NCI-H1092 (cell line): ENCODE measurements at places on chromosomes 11 and 22.

DNA sequence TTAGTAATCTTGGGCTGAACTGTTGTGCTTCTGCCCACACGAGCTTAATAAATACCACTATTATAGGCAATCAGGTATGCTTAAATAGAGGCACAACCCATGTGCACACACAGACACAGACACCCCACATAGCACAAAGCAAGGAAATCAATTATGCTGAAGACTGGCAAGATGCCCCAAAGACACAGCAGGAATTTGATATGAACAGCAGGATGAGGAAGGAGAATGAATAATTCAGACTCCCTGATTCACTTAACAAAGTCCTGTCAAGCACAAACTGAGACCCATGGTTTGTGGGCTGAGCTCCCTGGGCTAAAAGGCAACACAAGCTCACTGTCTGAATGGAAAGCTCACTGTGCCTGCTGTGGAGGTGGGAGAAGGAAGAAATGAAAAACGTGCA is 42.5 kb downstream of the RBFOX2 start:
- DNase-seq: no peak

GRCh38 chr22:39777716-39778454 is 115.7 kb downstream of the ENTHD1 start:
- no peak for DNase-seq

- DNase-seq: peak; percentile 84
Observed at GRCh38 chr11:11577932-11578911, 43.6 kb downstream of the GALNT18 start.

GRCh38 chr22:41286639-41287091 is 678 bp upstream of the RANGAP1 start:
- no peak for DNase-seq

GRCh38 chr22:47250995-47251765 is 488.7 kb downstream of the TBC1D22A start:
- no peak for DNase-seq

DNA sequence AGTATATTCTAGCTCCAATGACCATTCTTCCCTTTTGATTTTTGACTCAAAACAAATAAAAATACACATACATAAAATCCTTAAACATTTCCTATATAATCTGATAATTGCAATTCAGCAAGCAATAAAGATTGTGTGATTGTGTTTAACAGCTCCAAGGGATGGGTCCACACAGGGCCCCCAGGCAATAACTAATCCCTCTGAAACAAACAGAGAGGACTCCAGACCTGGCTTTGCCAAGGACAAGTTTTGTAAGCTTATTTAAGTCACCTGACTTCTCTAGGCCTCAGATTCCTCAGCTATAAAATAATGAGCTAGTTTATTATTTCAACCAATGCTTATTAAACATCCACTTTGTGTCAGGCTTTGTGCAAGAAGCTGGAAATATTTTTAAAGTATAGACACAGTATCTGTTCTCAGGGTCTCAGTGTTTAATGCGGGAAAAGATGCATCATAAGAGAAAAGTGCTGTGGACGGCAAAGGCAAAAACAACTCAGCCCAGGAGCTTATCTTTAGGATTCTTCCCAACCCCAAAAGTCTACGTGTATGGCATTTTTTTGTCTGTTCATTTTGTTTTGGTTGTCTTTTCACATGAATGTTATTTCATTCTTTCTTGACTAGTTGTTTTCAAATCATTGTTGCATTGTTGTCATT is 20.1 kb downstream of the FZD4 start:
- no peak for DNase-seq

GRCh38 chr11:62804310-62805075 is 747 bp downstream of the NXF1 start:
- no peak for DNase-seq

GRCh38 chr11:75281469-75282095 is 41.0 kb downstream of the TPBGL start:
- no peak for DNase-seq

DNA sequence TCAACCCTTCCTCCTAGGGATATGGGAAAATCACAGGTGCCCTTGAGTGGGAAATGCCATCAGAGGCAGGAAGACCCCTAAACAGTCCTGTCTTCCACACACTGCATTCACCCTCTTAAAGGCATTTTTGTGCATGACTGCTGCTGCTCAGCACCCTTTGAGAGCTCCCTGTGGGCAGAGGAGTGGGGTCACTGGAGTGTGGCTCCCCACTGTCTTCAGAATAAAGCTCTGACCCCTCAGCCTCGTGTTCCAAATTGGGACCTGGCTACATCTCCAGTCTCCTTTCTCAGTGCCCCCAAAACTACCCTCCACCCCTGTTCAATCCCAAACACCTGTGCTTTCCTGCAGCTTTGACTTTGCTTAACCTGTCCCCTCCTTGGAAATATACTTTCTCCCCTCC is 46.6 kb downstream of the CHRDL2 start:
- DNase-seq: no peak

DNA sequence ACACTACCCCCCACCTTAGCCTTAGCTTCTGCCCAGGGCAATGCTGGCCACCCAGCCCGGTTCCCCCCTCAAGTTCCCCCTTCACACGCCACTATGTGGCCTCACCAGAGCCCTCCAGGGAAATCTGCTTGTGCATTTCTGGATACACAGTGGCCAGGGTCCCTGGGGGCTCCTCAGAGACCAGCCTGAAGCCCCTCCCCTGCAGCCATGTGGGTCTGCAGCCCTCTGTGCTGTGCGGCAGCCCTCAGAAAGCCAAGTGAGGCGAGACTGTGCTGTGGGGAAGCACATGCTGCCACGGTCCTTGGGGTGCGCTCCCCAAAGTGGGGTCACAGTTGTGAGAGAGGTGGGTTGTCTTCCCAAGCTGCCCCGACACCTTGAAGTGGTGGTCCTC is 2.1 kb upstream of the PLXNB2 start:
- no peak for DNase-seq

DNA sequence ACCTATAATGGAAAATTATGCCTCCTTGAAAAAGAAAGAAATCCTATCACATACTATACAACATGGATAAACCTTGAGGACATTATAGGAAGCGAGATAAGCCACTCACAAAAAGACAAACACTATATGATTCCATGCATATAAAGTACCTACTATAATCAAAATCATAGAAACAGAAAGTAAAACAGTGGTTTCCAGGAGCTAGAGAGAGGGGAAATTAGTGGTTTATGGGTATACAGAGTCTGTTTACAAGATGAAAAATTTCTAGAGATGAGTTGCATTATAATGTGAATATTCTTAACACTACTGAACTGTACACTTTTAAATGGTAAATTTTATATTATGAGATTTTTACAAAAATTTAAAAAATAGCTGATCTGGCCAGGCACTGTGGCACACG is 40.5 kb upstream of the ARHGAP42 start:
- no peak for DNase-seq

- no peak for DNase-seq
Observed at GRCh38 chr11:103541186-103541795, 432.1 kb downstream of the DYNC2H1 start.

DNA sequence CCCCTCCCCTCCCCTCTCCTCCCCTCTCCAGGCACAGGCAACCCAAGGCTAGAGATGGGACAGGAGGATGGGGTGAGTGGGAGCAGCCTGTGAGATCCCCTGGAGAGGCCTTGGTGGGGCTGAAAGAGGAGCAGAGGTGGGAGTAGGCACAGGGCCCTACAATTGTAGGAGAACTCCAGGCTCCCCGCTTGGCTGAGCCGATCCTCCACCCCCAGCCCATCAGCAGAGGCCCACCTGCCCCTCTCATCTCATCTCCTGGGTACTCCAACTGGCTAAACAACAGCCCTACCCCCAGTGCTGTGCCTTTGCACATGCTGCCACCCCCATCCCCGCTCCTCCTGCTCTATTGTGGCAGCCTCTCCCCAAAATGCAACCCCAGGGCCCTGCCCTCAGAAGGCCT is 52.0 kb upstream of the A4GALT start:
- DNase-seq: no peak

DNA sequence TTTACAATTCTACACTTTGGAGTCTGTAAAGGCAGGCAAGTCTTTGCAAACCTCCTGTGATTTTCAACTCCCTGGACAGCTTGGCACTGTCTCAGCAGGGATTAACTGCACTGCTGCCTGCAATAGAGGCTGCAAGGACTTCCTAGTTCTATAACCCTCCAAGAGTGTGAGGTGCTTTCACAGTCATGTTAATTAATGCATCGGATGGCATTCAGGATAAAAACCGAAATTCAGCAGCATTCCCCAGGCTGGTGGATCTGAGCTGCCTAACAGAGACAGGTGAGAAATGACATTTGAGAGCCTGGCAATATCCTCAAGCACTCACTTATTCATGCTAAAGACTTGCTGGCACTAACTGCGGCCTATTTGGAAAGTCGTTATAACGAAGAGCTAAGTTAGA is 85.0 kb downstream of the LARGE1 start:
- no peak for DNase-seq

DNA sequence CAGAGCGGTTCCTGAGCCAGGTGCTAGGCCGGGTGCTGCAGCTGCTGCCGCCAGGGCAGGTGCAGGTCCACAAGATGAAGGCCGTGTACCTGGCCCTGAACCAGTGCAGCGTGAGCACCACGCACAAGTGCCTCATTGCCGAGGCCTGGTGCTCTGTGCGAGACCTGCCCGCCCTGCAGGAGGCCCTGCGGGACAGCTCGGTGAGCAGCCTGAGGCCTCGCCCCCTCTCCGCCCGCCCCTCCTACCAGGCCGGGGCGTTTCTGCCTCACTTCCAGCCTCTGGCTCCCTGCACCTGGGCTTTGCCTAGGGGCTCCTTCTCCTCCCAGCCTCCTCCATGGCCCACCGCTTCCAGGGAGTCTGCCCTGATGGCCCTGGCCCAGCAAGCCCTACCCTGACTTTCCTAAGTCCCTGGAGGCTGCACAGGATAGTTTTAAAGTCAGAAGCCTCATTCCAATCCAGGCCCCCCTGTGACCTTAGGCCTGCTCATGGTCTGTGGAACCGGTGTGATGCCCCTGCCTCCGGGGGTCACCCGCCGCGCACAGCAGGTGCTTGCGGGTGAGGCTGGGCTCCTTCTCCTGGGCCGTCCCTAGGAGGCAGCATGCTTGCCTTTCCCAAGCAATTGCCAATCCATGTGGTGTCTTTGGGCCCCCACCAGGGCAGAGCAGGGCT is 5.5 kb downstream of the TCIRG1 start:
- DNase-seq: peak; percentile 47

- DNase-seq: no peak
Observed at GRCh38 chr11:113985906-113986305, 11.0 kb downstream of the HTR3A start.

GRCh38 chr11:25927411-25927953 is 404.4 kb upstream of the ANO3 start:
- DNase-seq: no peak

DNA sequence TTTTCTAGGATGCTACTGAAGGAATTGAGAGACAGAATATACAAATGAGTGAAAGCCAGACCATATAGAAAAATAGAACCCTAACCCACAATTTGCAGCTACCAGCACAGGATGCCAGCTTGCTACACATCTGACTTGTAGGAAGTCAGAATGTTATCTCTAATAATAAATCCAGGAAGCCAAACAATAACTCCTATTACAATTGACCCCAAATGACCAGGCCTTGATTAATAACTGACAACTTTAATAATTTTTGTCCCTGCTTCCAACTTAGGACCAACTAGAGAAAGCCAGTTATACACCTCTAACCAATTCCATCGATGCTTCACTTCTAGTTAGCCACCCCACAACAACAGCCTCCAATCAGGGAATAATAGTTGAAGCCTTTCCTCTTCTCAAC is 193.4 kb downstream of the CASP12 start:
- no peak for DNase-seq

DNA sequence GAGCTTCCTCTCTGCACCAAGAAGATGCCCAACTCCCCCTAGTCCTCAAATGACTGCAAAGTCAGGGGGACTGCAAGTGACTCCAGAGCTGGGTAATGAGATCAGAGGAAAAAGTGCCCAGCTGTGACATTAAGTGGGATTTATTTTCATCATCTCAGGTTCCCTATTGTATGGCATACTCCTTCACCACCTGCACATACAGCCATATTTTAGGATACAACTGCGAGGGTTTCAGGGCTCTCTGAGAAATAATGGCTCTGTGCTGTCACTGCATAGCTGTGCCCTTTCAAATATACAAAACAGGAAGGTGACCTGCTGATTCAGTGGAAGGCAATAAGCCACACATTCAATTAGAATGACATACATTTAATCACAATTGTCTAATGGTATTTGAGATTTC is 45.6 kb upstream of the PLET1 start:
- peak; percentile 12 for DNase-seq

DNA sequence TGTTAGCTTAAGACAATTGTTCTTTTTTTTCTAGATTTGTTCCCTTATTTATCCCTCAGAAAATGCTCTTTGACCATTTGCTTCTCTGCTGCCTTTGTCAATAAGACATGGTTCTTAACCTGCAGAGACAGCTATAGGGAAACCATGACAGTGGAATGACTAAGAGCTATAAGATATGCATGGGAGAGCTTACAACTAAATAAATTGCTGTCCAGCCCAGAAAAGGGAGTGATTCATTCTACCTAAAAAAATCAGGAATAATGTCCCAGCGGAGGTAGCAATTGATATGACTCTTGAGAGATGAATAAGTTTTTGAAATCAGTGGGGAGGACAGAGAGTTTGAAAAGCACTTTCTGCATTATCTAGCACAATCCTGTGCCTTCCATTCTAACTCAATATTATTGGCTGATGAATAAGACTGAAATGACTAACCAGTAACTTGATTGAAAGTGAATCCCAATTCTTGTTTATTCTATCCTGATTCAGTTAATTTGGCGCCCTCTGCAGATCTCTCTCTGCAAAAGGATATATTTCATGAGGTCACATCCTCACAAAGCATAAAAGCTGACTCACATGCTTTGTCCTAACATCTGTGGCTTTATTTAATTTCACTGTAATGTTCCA is 680.5 kb upstream of the API5 start:
- DNase-seq: no peak

DNA sequence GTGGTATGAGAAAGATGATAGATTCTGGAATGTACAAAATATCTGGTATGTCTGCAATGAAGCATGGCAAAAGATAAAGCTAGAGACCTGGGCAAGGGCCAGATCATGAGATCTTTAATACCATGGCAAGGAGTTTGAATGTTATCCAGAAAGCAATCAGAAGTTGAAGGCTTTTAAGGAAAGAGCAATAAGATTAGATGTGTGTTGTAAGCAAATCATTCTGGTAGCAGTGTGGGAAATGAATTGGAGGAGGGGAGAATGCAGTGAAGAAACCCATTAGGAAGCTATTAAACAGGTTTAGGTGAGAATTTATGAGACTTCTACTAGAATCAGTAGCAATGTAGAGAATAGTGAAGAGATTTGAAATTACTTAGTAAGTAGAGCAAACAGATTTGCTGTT is 32.2 kb upstream of the SYT9 start:
- DNase-seq: no peak

DNA sequence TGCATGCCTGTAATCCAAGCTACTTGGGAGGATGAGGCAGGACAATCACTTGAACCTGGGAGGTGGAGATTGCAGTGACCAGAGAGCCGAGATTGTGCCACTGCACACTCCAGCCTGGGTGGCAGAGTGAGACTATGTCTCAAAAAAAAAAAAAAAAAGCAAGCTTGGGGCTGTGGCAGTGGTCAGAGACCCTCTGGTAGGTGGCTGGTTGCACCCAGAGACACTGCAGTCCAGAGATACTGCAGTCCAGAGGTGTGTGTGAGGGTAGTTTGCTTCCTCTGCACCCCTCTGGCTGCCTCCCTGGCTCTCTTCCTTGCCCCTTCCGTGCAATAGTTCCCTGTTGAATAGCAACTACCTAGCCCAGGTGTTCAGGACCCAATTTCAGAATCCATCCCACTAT is 1.7 kb upstream of the CCDC134 start:
- DNase-seq: no peak
